ENCODE measurements at places on chromosomes 13 and 19.
A peak's percentile ranks its signal among the peaks of the same experiment; 100 is the strongest.

- no peak for DNase-seq
Observed at GRCh38 chr19:10222201-10222890, 8.8 kb downstream of the S1PR2 start.

DNA sequence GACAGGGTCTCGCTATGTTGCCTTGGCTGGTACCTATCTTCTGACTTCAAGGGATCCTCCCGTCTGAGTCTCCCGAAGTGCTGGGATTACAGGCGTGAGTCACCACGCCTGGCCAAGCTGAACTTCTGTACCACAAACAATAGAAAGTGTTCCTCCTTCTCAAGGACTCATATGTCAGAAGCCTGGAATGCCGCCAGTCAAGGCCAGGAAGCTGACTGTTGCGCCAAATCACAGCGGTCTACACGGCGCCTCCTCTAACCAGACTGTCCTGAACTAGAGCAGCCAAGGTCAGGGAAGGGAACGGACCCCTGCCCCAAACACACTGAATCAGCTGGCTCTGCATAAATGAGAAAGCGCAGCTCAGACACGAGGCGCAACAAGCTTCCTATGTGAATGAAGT, 14.6 kb downstream of the RAB20 start:
- peak; percentile 77 for DNase-seq

- DNase-seq = no peak
Observed at GRCh38 chr19:16676101-16676798, 15.3 kb downstream of the TMEM38A start.

GRCh38 chr19:13029893-13030292, 34.6 kb downstream of the NFIX start:
- DNase-seq = no peak

GRCh38 chr13:22369840-22370239, 699.0 kb downstream of the FGF9 start:
- DNase-seq = no peak

- no peak for DNase-seq
Observed at GRCh38 chr13:30133554-30133912, 173.8 kb downstream of the KATNAL1 start.

- DNase-seq = no peak
Observed at GRCh38 chr13:105537113-105537512, 998.3 kb downstream of the EFNB2 start.

DNA sequence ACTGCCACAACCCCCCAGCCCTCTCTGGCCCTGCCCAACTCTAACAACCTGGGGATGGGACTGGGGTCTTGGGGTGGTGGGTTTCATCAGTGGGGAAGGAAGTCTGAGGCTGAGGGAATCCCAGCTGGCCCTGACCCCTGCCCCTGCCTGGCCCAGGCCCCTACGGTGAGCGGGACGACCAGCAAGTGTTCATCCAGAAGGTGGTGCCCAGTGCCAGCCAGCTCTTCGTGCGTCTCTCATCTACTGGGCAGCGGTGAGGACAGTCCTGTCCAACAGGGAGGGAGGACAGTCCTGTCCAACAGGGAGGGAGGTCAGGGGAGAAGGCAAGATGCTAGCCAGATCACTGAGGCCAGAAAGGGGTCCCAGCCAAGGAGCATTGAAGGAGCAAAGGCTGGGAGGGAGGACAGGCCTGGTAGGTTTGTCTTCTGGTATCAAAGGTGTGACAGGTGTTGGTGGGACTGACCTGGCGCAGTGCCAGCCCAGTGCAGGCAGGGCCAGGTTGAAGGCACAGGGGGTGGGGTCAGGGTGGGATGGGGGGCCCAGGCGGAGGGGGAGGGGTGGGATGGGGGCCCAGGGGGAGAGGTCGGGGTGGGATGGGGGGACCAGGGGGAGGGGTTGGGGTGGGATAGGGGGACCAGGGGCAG, 12.1 kb upstream of the LTBP4 start:
- DNase-seq = no peak

GRCh38 chr13:37127691-37128241, 22.3 kb upstream of the CSNK1A1L start:
- no peak for DNase-seq

- no peak for DNase-seq
Observed at GRCh38 chr13:20057963-20058362, 99.4 kb downstream of the ZMYM2 start.

DNA sequence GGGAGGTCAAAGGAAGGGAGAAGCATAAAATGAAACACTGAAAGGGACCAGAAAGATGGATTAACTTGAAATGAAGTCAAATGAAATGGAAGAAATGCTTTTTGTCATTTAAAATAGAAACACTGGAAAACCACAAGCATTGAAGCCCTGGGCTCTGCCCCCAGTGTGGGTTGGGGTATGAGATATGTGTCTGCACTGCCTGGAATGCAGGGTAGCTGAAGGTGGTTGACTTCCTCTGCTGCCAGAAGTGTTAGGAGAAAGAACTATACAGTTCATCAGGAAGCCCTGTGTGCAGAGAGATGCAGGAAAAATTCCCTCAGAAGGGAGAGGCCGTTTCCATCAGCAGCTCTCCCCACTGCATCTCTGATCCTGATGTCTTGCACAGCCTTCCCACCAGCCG, 69.2 kb downstream of the DHRS12 start:
- no peak for DNase-seq
